T-cell (primary cell): ENCODE measurements at places on chromosomes 16 and 17.

DNA sequence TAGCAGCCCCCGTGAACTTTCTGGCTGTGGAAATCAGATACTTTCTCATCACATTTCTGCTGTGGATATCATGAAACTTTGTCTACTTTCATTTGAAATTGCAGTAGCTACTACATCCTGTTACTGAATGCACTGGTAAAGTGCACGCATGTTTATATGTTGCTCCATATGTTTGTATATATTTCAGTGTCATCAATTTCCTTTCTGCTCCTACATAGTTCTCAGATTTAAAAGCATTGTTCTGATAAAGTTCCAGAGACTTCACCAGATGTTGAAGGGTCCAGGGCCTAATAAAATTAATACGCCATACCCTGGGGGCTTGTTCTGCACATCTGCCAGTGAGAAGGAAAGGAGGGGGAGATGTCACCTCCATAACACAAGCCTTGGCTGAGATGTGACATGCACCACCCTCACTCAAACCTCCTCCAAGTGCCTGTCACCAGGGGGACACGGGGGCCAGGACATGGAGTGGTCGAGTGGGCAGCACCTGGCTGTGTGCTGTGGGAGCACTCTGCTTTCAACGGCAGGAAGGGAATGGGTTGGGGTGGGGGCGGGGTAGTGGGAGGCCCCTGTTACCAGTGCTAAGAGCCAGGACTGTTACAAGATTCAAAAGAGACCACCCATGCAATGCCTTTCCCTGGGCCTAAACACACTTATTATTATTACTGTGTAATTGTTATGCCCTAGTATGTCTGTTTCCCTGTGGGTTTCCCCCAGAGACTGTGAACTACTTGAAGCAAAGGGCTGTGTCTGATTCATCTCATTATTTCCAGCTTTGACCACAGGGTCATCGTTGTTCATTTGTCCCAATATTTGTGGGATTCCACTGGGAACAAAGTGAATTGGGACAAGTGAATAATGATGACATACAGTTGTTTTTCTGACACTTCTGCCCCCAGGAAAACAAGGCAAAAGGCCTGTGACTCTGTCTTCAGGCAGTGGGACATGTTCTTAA lies 193.4 kb downstream of the FOXL1 start:
- no peak overlapping the region for H3K27ac ChIP-seq
- DNase-seq: no peak
- no peak overlapping the region for H3K4me3 ChIP-seq

GRCh38 chr16:73071131-73071940 lies 23.4 kb upstream of the ZFHX3 start:
- H3K4me1 ChIP-seq: no peaks in the 10 kb centered on the region
- DNase-seq: no peak
- H3K36me3 ChIP-seq: no peaks in the 10 kb centered on the region
- H3K27me3 ChIP-seq: peaks cover 4% of the 10 kb centered on the region

DNA sequence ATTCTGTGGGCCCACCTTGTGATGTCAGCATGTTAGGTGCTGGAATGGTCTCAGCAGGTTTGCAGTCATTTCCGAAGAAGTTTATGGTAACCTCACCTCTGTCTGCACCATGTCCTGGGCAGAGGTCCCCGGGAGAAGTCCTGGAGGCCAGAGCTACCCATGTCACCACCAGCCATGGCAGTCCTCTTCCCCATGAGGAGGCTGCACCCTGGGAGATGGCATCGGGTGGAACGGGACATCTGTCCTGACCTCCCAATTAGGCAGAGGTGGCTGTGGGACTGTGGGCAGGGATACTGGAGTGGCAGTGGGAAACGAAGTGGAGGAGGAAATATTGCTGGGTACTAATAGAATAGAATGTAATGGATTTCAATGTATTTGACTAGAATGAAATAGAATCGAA lies 511.8 kb upstream of the WSB1 start:
- H3K4me1 ChIP-seq: no peaks in the 10 kb centered on the region
- no peak for DNase-seq
- no peak overlapping the region for H3K27ac ChIP-seq
- H3K27me3 ChIP-seq: peaks cover 2% of the 10 kb centered on the region

DNA sequence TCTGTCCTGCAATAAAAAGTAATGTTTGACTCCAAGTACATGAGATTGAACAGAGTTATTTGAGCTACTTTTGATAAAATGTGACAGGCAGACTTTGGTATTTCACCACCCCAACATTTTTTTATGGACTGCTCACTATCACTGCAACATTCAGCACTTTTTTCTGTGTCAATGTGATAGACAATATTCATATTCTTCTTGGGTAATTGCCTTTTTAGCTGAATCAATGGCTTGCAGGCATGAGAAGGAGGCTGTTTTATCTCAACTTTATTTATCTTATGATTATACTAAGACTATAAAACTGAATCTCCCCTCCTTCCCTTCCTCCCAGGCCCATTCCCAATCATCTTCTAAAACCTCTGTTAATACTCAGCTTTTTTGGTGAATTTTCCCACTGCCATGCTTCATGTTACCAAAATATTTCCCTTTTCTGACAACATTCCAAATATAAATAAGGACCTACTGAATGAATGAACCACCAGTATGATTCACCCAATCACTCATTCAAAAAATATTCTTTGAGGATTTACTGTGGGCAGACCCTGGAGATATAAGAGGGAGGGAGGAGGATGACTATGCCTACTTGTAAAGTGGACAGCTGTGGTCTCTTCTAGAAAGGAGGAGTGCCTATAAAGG lies 67.6 kb downstream of the CDH13 start:
- H3K4me3 ChIP-seq: no peak overlapping the region
- no peak for DNase-seq
- H3K4me1 ChIP-seq: no peaks in the 10 kb centered on the region
- H3K27ac ChIP-seq: no peak overlapping the region
- no peaks in the 10 kb centered on the region for H3K27me3 ChIP-seq
- H3K36me3 ChIP-seq: no peaks in the 10 kb centered on the region

- H3K36me3 ChIP-seq: no peaks in the 10 kb centered on the region
- H3K27me3 ChIP-seq: peaks cover 4% of the 10 kb centered on the region
These were observed 38.7 kb upstream of the RHOT1 start for GRCh38 chr17:32103476-32104113.
